ENCODE measurements at places on chromosomes 3 and 15.

- DNase-seq, result peak; percentile 58
Observed at GRCh38 chr3:126180477-126181397, at the start of gene ALDH1L1. TSS of gene ALDH1L1 (minus strand) at chr3:126180586. CDS start at chr3:126160979, 19,607 bp downstream.

DNA sequence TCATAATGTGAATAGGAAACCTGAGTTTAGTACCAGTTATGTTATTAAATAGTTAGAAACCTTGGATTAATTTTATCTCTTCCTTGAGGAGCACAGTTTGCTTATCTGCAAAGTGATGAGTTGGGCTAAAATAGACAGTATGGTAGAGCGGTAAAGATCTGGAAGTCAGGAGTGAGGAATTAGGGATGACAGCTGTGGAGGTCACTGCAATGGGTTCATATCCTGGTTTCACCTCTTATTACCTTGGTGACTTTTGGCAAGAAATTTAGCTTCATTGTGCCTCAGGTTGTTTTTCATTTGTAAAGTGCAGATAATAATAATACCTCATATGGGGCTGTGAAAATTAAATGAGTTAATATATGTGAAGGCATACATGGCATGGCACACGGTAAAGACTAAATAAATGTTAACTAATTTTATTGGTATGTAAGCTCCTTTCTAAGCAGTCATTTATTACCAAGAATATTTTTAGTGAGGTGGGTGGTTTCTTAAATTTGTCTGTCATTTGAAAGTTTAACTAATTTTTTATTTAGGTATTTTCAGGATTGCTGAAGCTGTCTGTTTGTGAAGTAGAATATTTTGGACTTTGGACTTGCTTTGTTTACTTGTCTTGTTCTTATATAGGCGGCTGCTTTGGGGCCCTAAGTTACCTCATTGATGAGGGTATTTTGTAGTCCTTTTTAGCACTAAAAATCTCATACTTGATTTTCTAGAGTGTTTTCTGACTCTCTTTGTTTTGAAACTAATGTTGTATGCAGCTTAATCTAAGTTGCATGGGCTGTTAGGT, 41.8 kb downstream of the SLMAP start:
- DNase-seq, result no peak

- no peak for DNase-seq
Observed at GRCh38 chr3:112786881-112787579, 59.6 kb downstream of the CD200R1L start.

GRCh38 chr3:180329187-180329586, 272.8 kb upstream of the TTC14 start:
- DNase-seq, result no peak

- DNase-seq, result no peak
Observed at GRCh38 chr3:157100608-157101396, 59.1 kb downstream of the CCNL1 start.

- no peak for DNase-seq
Observed at GRCh38 chr3:30342318-30343060, 263.9 kb upstream of the TGFBR2 start.

GRCh38 chr3:86743233-86743632, 247.7 kb downstream of the VGLL3 start:
- DNase-seq, result no peak

GRCh38 chr3:144165482-144165881, 193.9 kb downstream of the DIPK2A start:
- no peak for DNase-seq

GRCh38 chr3:134709561-134710312, 58.9 kb upstream of the KY start:
- DNase-seq, result no peak

DNA sequence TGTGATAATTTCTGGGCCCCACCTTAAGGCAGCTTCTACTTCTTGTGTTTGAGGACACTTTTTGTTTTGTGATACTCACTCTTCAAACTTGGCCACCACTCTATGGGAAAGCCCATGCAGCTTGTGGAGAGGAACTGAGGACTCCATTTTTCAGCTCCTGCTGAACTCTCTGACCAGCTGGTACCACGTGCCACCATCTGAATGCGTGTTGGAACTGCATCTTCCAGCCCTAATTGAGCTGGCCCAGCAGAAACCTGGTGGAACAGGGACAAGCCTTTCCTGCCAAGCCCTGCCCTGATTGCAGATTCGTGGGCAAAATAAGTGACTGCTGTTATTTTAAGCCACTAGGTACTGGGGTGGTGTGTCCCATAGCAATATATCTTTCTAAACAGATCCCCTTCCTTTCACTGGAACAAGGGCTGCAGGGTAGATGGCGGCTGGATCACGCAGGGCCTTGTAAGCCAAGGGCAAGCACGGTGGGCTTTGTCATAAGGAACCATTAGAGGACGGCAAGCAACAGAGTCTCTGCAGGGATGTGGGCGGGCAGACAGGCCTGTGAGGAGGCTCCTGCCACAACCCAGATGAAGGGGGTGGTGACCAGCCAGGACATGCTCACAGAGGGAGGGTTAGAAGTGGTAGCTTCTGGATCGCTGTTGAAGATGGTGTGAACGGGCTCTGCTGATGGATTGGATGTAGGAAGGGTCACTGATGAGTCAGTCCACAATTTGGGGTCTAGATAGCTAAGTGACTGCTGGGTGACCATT, 9.5 kb downstream of the H1-8 start:
- no peak for DNase-seq

DNA sequence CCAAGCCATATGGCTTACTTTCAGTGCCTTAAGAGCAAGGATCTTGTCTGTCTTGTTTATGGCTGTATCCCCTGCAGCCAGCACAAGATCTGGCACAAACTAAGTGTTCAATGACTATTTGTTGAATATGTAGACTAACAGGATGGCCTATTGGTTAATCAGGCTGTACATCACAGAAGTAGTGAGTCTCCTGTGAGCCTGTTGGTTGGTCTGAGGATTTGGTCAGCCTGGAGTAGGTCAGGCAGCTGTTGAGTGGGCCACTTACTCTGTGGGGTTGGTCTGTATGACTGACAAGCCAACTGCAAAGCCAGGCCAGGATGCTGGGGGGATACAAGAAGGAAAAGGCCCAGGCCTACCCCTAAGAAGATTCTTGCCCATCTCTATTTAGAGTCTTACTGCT, 33.4 kb upstream of the CILP start:
- no peak for DNase-seq

- DNase-seq, result peak; percentile 74
Observed at GRCh38 chr15:89177633-89178306, 43.6 kb downstream of the RLBP1 start.

DNA sequence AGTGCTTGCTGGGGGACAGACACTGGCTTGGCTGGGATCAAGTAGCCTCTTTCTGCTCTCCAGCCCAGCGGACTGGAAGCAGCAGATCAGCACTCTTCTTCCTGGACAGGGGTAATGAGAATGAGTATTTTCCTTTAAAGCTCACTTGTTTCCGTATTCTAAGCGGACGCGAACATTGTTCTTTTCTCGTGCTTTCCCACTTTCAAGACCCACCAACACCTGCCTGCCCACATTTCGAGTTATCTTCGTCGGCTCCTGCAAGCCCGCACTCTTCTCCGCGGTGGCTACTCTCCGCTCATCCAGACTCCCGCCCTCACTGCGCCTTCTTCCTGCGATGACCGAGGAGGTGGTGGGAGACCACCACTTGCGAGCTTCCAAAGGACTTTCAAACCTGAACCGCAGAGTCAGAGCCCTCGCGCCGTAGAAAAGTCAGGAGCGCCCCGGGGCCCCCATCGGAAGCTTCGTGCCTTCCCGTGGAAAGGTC, 1.6 kb upstream of the PPM1L start:
- peak; percentile 38 for DNase-seq
